HS-5 (cell line): ENCODE measurements at places on chromosomes 3 and 15.

DNA sequence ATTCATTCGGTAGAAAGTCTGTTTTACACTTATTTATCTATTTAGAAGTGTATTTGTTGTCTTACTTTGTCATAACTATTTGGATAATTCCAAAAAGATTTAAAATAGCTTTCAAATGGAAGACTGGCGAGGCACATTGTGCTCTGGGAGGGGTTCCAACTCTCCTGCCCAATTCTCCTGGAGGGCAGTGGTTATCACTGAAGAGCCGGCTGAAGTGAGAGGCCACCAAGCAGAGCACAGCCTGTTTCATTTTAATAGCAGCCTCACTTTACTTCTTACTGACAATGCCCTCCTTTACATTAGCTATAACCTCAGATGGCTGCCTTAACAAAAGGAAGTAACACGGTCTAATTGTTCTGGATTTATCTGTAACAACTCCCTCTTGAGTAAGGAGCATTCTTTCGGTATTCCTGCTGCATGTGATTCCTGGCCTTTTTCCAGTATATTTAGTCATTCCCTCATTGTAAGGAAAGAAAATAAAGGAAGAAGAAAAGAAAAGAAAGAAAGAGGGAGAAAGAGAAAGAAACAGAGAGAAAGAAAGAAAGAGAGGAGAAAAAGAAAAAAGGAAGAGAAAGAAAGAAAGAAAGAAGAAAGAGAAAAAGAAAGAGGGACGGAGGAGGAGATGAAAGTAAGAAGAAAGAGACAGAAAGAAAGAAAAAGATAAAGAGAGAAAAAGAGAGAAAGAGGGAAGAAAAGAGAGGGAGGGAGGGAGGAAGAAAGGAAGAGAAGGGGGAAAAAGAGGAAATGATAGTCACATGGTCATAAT lies 339.8 kb upstream of the WNT5A start:
- no peak for DNase-seq

DNA sequence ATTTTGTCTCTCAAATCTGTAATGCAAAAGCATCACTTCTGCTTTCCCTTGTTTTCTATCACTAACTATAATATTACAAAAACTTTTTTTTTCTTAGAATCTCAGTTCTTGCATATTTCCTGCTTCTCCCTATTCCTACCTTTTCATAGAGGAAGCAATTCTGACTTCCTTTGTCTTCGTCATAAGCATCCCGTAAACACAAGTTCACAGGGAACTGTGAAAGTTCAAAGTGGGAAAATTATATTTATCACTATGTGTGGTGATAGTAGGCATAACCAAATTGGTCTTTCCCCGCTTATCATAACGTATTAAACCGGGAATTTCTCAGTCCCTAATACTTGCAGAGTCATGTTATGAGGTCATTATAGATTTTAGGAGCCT lies 22.3 kb downstream of the CD200 start:
- DNase-seq = no peak

DNA sequence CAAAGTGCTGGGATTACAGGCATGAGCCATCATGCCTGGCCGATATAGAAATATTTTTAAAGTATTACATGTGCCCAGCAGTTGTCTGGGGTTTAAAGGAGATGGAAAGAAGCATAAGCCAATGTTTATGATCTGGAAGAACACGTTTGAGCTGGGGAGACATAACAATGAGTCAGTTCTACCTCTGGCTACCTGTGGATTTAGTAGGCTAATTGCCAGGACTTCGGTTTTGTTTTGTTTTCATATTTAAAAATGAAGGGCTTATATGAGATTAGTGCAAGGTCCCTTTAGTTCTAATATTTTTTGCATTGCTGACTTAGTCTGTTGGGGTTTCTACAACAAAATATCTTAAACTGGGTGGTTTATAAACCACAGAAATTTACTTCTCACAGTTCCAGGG lies 22.9 kb upstream of the TNFSF10 start:
- no peak for DNase-seq

GRCh38 chr3:44355362-44356033 lies 16.9 kb downstream of the TCAIM start:
- DNase-seq = peak; percentile 49

- DNase-seq = no peak
Measured at GRCh38 chr3:46314517-46314916, 39.4 kb upstream of the CCR2 start.
